ENCODE measurements at places on chromosomes 7 and 10.

- no peak for DNase-seq
Measured at GRCh38 chr7:70529914-70530585, 601.9 kb upstream of the GALNT17 start.

DNA sequence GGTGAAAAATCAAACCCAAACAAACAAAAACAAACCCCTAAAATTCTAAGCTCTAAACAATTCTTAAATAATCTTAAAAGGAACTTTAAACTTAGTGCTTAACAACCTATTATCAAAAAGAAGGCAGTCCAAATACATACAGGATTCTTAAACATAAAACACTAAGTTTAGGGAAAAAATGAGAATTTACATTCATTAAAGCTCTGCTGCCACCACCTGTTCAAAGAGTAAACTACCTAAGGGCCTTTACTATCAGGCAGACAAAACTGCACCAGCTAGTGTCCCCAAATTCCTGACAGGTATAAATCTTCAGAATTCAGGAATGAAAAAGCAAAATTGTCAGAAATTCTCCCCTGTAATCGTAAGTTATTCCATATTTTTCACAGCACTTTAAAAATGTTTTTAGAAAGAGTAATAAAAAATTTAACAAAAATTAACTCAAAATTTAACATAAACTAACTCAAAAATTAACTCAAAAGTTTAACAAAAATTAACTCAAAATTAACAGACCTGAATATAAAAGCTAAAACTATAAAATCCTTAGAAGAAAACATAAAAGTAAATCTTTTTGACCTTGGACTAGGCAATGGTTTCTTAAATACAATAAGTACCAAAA is 55.1 kb downstream of the PDZD8 start:
- DNase-seq, result no peak

GRCh38 chr10:130576427-130576826 is 440.2 kb downstream of the GLRX3 start:
- DNase-seq, result no peak

- no peak for DNase-seq
Measured at GRCh38 chr10:125472010-125472607, 210.9 kb downstream of the TEX36 start.

- DNase-seq, result no peak
Measured at GRCh38 chr7:124257638-124258308, 224.9 kb upstream of the TMEM229A start.

GRCh38 chr10:104774234-104774633 is 133.1 kb downstream of the SORCS3 start:
- DNase-seq, result no peak

- no peak for DNase-seq
Measured at GRCh38 chr10:5666008-5666840, at the start of gene ASB13. TSS of gene ASB13 (minus strand) at chr10:5666595. CDS start at chr10:5666551, 44 bp downstream.

DNA sequence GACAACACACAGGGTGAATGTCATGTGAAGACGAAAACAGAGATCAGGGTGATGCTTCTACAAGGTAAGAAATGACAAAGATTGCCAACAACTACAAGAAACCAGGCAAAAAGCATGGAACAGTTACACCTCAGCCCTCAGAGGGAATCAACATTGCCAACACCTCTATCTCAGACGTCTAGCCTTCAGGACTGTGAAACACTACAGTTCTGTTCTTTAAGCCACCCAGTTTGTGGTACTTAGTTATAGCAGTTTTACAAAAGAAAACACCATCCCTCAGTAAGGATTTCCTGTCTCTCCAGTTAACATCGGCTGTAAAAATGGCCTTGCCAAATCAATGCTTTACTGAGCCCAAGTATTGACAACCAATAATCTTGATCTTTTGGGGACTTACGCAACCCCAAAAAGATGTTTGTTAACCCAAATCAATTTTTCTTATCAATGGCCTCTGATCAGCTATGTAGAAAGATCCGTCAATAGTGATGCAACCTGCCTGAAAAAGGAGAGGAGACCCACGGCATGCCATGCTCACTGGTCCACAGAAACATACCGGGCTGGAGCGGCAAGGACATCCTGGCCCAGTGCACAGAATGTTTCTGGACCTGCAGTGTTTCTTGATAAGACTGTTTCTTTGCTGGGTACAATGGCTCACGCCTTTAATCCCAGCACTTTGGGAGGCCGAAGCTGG is 44.0 kb downstream of the AKR1D1 start:
- DNase-seq, result no peak

DNA sequence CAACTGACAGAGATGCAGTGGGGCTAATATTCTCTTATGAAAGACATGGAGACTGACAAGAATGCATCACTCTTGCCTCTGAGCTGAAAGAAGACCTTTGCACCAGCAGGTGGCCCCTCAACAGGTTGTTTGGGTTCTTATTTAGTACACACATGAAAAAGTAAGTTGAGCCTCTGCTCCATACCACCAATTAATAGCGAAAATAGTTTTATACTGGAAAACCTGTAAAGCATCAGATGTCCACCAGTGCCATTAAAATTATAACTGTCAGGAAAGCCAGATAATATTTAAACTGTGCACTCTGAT is 26.3 kb upstream of the FAM13C start:
- no peak for DNase-seq

- no peak for DNase-seq
Measured at GRCh38 chr10:70191161-70191971, 21.1 kb upstream of the SAR1A start.

DNA sequence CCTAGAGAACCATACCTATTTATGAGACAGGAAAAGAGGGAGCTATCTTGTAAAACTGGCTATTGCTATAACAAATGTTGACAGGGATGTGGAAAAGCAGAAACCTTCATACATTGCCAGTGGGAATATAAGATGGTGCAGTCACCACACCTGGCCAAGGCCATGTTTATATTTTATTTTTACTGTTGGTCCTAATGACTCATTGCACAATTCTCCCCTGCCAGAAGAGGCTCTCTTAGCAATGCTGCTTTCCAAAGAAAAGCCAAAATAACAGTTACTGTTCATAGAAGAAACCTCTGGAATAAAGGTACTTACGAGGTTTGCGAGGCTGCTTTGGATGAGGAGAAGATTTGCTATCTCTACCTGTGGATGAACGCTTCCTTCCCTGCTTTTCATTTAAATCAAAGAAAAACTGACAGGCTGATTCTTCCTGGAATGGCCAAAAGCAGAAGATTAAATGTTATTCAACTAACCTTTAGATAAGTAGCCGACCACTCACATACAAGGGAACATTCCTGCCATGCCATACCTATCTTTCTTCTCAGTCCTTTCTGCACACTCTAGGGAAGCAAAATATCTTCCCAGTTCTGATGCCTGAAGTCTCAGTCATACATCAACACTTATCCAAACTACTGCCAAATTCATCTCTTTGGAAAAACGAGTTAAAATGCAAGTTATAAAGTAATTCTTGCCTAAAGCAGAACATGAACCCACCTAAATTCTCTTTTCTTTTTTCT is 16.3 kb upstream of the CHUK start:
- DNase-seq, result no peak

DNA sequence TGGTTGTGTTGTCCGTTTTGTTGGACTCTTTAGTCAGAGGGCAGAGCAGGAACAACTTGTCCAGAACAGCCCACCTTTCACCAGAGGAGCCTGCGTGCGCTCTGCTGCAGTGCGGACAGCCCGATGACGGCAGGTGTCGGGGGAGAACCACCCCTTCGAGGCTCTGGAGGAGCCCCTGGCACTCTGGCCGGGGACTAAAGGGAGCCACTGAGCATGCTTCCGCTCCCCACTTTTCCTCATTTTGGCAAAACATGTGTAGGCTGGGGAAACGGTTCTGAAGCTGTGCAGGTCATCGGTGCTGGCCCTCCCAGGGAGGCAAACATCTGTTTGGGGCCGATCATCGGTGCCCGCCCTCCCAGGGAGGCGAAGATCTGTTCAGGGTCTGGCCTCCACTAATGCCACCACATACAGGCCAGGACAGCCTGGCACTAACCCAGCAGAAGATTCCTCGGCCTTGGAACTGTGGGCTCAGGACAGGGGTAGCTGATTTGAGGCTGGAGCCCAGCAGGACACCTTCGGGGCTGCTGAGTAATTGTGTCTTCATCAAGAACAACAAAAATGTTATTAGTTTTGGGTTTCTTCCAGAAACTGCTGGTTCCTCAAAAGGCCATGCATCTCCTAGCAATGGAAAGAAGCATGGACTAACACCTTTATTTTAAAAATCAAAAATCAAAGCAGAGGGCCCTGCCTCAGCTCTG is 124.4 kb upstream of the TCERG1L start:
- DNase-seq, result no peak

- DNase-seq, result no peak
Measured at GRCh38 chr7:98996150-98996552, 117.8 kb downstream of the TRRAP start.

DNA sequence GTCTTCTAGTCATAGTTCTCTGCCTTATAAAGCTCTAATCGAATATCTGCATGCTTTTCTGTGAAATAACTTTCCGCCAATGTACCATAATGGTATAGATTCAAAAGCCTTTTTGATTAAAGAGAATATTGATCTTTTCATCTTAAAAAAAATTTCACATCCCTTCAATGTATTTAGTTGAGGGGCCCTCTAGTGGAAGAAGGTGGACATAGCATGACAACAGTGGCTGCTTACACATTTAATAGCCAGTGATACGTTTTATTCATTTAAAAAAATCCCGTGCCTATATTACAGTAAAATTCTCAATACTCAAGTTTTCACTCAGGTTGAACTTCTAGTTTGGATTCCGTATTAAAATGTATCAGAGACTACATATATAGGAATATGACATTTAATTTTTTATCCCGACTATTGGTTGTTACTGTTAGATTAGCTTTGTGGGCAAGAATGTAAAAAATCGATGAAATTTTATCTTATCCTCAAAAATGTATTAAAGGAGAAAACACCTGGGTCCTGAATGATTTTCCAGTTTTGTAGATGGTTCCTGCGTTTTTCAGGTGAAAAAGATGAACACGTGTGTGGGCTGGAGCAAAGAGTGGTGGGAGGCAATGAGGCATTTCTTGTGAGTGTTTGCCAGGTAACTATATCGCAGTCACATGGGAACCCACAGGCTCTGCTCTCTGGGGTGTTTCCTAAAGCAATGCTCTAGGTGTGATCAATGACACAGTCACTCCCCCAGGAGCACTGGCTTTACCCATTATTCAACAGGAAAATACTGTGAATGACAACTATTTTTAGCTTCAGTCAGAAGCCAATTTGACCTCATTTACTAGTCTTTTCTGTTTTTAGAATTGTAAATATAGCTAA is 24.1 kb upstream of the PNLIP start:
- no peak for DNase-seq

- no peak for DNase-seq
Measured at GRCh38 chr10:29957907-29958331, 101.5 kb downstream of the JCAD start.

DNA sequence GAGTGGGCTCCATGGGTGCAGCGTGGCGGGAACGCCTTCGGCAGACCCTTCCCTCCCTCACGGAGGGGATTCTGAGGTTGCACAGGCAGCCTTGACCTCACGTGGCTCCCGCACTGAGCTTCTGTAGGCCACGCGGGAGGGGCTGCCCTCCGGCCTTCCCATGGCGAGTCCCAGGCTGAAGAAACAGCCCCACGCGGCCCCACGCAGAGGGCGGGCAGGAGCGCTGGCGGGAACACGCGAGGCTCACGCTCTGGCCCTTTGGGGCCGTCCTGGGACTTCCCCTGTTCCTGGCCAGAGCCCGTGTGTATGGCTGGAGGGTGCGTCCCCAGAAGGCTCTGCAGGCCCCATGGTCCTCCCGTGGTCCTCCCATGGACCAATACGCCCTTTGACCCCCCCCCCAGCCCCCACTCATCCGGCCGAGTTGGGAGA is 21.7 kb upstream of the NKX6-2 start:
- DNase-seq, result no peak

DNA sequence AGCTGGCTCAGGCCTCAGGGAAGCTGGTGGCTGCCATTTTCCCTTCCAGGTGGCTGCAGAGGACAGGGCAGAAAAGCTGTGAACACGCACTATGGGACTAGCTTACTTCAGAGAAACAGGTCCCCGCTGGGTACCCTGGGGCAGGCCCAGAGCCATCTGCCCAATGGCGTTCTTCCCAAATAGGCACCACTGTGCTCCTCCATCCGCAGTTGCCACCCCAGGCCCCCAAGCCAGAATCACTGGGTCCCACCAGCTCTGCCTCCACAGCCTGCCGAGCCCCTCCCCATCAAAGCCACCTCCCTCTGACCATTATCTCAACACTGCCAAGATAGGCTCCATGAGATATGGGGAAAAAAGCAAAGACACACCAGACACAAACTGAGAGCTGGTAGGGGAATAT is 11.4 kb downstream of the BUD31 start:
- no peak for DNase-seq

DNA sequence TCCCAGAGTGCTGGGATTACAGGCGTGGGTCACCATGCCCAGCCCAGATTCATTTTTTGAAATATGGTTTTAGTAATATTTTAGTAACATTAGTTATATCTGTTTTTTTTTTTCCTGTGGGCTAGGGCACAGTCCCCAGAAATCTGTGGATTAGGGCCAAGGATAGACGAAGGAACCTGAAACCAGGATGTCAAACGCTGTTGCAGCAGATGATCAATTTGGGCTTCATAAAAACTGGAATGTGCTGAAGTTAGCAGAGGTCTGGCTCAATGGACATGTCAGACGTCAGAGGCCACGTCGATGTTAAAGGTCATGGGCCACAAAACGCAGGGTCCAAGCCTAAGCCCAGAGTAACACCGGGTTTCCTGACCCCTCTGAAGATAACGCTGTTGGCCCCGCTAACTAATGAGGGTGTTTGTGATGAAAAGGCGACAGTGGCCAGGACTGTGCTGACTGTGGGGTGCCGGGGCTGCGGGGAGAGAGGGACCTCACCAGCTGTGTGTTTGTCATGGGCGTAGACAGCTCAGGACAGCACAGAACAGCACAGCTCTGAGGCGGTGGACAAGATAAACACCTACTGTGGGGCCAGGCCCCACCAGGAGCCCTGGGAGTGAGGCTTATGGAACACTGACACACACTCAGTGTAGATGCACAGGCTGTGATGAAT is 23.8 kb upstream of the GTPBP4 start:
- no peak for DNase-seq

- DNase-seq, result no peak
Measured at GRCh38 chr7:75982306-75983064, 11.9 kb downstream of the TMEM120A start.

GRCh38 chr10:97724341-97724941 is 10.9 kb downstream of the MARVELD1 start:
- no peak for DNase-seq

DNA sequence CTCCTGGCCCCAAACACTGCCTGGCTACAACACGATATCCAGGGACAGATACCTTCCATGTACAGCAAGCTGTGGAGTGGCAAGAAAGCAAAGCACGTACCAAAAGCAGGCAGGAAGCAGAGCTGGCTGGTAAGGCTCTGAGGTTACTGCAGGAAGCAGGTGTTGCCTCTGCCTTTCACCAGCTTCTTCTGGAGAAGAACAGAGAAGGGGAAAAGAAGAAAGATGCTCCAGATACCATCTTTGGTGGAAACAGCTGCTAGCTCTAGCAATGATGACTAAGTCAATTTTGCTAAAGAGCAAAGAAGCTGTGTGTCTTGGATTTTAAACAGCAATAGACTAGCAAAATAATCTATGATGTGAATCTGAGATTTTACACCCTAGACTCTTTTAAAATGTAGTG is 34.9 kb upstream of the PRSS1 start:
- DNase-seq, result no peak

GRCh38 chr10:45575966-45576597 is 96.5 kb downstream of the ZFAND4 start:
- DNase-seq, result no peak
